ENCODE measurements at places on chromosomes 12 and 14.

GRCh38 chr12:7929083-7929792 is 6.7 kb downstream of the SLC2A3 start:
- no peak for DNase-seq

- no peak for DNase-seq
Measured at GRCh38 chr12:27535318-27535717, 11.3 kb downstream of the PPFIBP1 start.

DNA sequence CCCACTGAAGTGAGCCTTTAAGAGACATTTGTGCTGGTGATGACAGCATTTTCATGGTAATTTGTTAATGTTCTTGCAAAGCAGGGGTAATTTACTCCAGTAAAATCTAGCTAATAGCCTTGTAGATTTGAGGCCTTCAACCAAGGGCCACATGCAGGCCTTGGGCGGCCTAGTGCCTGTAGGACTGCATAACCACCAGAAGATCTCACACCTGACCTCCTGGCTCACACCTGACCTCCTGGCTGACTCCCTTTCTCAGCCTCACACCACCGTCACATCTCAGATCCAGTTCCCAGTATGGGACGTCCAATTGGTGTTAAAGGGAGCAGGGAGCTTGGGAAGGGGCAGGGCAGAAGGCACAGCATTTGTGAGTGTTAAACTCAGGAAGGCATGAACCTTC is 26.9 kb downstream of the C12orf42 start:
- no peak for DNase-seq

DNA sequence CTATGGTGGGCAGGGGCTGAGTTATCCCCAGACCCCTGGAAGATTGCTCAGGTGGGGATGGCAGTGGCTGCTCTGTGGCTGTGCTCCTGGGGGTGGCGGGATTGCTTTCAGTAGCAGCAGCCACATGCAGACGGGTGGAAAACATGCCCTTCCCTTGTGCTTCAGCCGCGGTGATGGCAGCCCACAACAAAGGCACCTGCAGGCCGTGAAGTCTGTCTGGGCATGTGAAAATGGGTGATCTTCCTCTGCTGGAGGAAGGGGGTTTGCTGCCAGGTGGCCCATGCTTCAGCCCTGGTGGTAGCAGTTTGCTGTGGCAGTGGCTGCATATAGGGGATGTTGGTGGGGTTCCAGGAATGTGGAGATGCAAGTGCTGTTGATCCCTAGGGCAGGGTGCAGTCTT is 326.2 kb upstream of the RGS6 start:
- DNase-seq = no peak

GRCh38 chr14:103104654-103105452 is 10.3 kb downstream of the EXOC3L4 start:
- DNase-seq = peak; percentile 72

DNA sequence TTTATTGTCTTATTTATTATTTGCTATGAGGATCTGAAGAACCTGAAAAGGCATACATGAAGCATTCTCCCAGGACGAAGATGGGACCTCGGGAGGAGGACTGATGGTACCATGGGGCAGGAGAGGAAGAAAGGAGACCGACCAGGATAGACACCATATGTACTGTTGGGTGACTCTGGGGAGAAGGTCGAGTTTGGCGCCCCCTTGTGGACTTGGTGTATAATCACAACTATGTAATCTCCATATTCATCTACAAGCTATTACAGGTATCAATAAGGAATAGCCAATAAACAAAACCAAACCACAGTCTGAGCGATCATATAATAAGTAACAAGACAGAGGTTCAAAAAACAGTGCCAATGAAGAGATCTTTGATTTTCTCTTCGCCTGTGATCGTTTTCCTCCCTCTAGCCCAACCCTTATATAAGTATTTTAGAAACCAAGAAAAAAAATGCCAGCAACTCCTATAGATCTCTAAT is 139.1 kb downstream of the SPTSSA start:
- peak; percentile 66 for DNase-seq

DNA sequence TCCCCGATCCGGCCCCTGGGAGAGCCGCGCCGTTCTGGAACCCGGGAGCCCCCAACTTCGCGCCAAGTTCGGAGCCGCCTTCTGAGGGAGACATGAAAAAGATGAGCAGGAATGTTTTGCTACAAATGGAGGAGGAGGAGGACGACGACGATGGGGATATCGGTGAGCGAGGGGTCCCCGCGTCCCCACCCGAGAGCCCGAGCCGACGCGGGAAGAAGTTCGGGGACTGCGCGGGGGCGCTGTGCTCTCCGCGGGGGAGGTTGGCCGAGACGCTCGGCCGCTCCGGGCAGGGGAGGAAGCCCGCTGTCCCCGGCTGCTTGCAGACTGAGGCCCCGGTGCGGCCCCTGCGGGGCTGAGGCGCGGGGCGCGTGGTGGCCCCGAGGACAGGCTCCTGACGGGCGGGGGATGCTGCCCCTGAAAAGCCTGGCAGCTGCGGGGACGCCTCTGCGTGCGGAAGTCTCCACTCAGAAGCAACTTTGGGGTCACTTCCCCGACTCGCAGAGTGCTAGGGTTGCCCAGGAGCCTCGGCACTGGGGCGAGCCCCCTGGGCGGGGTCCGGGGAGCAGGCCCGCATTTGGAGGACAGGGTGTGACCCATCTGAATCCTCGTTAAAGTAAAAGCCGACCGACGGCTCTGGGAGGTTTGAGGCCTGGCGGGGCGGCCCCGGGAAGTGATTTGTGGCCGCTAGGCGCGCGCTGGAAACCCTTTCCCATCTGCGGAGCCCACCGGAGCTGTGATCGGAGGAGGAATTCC is 511 bp downstream of the ANO6 start:
- peak; percentile 62 for DNase-seq

- DNase-seq = no peak
Measured at GRCh38 chr14:79764323-79764722, 447.0 kb downstream of the DIO2 start.

DNA sequence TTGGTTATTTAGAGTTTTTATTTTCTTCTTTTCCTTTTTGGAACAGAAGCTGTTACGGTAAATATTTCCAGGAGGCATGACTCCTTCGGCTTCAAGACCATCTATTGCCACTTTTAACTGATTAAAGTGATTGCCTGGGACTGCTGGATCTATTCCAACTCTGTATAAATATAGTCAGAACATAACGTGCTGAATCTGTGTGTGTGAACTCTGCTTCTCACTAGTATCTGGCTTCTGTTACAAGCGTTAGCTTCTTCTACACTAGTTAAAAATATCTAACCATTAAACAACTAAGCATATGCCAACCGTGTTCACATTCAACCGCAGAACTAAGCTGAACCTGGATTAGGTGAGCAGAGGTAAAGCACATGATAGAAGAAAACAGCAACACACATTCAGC is 49.0 kb downstream of the TMTC1 start:
- no peak for DNase-seq

- DNase-seq = no peak
Measured at GRCh38 chr12:117202033-117202432, 11.8 kb upstream of the FBXO21 start.

- no peak for DNase-seq
Measured at GRCh38 chr14:88856786-88857366, 32.4 kb downstream of the TTC8 start.

DNA sequence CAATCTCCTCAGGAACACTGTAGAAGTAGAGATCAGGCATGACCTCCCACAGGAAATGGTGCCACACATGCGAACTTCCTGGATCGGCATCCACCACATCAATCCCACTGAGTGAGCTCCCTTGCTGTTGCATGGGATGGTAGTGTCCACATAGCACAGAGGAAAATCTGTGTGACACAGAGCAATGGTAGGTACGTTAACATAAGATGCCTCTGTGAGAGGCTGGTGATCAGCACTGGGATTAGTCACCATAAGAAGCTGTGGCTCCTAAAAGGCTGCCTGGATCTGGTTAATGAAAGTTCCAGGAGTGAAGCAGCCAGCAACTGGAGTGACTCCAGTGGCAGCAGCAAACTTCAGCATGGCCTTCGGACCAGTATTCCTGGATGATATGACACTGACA is 21.8 kb downstream of the WDHD1 start:
- no peak for DNase-seq

GRCh38 chr14:62921466-62921865 is 123.8 kb downstream of the KCNH5 start:
- no peak for DNase-seq

- DNase-seq = no peak
Measured at GRCh38 chr14:28707814-28708213, 58.8 kb upstream of the FOXG1 start.

DNA sequence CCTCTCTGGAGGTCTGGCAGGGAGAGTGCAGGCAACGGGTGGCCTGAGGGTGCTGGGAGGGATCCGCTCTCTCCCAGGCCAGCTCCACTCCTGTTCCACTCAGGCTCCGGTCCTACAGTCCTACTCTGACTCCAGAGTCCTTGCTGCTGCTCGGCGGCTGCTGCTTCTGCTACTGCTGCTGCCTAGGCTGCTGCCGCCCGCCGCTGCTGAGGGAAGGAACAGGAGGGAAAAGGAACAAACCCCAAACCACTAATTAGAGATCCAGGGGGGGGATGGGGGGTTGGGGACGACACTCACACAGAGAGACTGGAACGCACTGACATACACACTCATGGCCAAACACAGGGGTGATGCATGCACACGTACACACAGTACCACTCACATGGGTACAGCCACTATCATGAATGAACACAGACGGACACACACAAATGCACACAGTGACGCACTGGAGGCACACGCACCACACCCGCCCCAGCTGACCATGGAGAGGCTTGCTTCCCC is at the start of gene SP7:
TSS of gene SP7 (minus strand) at position 174 of the 501 bp plus-strand sequence. CDS start 708 bp downstream, outside the sequence.
- no peak for DNase-seq

DNA sequence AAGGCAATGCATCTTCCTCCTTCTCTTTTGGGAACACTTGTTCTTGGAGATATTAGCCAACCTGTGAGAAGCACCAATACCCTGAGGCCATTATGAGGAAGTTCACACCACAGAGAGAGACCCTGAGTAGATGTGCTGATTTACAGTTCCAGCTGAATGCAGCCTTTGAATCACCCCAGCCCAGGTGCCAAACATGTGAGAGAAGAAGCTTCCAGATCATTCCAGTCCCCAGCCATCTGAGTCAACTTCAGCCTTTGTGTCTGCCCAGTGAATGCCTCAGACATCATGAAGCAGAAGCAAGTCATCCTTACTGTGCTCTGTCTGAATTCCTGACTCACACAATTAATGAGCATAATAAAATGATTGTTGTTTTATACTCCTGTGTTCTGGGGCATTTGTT is 25.1 kb downstream of the C12orf42 start:
- no peak for DNase-seq

DNA sequence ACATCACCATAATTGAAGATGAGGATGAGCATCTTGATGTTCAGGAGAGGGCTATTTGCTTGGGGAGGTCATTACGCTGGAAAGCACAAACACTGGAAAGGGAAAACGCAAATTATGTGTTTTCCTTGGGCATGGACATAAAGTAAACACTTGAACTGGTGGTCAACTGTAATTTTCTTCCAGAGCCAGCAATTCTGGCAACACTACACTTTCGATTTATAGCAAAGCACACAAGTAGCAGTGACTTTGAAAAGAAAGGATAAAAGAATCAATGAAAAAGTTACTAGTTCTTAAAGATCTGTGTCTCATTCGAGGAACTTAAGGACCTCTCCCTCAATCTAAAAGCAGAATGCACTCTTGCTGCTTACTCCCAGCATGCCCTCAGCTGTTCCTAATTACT is 2.2 kb downstream of the CLEC14A start:
- no peak for DNase-seq

DNA sequence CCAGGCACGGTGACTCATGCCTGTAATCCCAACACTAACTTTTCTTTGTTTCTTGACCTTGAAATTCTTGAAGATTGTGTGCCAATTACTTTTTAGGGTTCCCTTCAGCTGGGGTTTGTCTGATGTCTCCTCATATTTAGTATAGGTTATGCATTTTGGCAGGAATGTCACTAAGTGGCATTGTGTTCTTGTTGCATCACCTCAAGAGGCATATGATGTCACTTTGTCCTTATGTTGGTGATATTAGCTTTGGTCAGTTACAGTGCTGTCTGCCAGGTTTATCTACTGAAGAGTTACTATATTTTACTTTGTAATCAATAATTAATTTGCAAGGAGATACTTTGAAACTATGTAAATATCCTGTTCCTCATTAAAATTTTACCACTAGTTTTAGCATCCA is 61.0 kb upstream of the BTG1 start:
- peak; percentile 57 for DNase-seq

DNA sequence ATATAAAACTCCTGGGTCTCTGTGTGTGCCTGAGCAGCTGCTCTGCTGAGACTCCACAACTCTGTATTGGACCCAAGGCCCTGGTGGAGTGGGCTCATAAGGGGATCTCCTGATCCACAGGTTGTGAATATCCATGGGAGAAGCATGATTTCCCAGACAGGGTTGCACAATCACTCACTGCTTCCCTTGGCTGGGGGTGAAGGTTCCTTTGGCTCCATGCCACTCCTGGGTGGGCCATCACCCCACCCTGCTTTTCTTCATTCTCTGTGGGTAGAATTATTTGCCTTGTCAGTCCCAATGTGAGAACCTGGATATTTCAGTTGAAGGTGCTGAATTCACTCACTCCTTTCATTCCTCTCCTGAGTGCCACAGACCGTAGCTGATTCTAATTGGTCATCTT is 205.2 kb upstream of the TMEM260 start:
- no peak for DNase-seq

DNA sequence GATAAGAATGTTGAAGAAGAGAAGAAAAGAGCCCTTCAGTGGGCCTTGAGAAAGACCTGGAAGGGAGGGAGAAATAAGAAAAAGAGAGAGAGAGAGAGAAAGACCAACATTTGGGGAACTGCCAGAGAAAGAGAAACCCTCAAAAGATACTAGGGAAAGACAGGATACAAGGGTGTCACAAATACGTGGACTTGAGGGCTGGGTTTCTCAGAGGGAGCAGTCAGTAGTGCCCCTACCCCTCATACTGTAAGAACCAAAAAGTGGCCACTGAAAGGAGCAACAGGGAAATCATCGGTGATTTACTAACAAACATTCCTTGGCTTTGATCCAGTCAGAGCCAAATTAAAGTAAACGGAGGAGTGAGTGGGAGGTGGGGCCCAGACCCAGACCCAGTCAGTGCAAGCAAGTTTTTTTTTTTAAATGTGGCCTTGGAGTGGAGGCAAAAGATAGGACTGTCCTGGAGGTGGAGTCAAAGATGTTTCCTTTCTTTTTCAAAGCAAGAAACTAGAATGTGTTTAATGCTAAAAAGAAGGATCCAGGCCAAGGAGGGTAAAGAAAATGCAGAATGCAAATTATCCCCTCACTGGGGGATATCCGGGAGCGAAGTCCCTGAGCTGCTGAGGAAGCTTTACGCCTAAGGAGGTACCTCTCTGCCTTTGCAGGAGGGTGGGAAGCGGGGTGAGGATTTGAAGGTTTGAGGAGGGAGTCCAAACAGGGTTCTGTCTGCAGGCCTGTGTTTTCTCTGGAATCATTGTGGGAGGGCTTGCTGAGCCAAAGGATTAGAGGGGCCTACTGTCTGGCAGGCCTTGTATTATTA is 143.5 kb upstream of the AMIGO2 start:
- peak; percentile 33 for DNase-seq

- no peak for DNase-seq
Measured at GRCh38 chr14:103890821-103891666, 37.2 kb upstream of the TDRD9 start.
